ENCODE measurements at places on chromosomes 6 and 20.

- no peak for DNase-seq
Measured at GRCh38 chr20:44735816-44736169, 9.9 kb upstream of the KCNK15 start.

- no peak for DNase-seq
Measured at GRCh38 chr6:24875534-24875901, 60.2 kb downstream of the RIPOR2 start.

DNA sequence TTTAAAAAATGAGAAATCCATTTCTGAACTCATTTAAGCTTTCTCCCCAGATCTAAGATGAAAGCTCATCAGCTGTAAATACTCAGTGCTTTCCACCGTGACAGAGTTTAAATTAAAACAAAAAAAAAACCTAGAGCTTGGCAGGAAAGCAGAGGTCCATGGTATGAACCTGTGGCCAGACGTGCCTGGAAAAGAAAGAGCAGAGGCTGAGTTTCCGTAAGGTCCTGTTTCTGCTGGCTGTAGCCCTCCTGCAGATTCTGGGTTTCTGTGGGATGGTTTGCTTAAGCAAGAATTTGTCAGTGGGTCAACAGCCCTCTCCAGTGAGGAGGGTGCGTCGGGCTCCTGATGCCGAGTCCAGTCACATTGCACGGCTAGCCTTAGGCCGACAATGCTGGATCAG, 383.2 kb downstream of the SAMD5 start:
- no peak for DNase-seq

DNA sequence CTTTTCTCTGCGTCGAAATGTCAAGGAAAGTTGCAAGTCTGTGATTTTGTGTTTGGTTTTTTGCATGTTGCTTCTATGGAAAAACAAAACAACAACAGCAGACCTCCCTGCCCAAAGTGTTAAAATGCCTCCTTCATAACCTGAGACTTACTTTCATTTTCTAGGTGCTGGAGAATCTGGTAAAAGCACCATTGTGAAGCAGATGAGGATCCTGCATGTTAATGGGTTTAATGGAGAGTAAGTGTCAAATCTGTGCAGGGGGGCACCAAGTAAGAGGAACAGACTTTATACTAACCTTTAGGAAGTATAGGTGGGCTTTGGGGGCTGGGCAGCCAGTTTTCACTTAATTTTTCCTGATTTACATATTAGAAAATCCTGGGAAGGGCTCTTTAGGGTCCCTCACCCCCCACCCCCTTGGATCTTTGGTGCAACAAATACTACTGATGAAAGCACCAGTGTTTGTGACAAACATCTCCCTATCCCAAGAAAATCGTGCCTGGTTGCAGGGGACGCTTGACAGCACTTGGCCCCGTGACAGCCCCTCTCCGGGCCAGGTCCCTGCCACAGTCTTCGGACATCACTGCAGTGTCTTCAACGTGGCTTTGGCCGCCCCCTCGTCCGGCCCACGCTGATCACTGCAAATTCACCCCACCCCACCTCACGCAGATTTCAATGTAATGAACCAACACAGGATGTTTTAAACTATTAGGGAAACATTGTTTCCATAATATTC, 43.1 kb downstream of the GNAS start:
- DNase-seq = no peak

- DNase-seq = no peak
Measured at GRCh38 chr20:43563991-43564390, 5.2 kb downstream of the SGK2 start.

- no peak for DNase-seq
Measured at GRCh38 chr6:166389119-166389518, 6.4 kb upstream of the MPC1 start.

DNA sequence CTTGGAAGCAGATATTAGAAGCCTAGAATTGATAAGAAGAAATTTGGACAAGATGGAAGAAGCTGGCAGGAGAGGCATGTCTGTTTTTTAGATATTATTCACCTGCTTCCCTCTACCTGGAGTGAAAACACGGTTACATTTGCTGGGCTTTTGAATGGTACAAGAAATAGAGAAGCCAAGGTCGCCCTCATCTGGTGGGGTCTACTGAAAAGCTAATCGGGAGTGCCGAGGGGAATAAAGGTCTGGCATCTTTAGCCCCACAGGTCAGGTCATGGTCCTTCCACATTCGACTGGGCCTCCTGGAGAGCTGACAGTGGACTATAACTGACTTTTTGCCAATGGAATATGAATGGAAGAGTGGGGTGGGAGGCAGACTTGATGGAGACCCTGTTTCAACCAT, 4.6 kb upstream of the C2 start:
- no peak for DNase-seq

DNA sequence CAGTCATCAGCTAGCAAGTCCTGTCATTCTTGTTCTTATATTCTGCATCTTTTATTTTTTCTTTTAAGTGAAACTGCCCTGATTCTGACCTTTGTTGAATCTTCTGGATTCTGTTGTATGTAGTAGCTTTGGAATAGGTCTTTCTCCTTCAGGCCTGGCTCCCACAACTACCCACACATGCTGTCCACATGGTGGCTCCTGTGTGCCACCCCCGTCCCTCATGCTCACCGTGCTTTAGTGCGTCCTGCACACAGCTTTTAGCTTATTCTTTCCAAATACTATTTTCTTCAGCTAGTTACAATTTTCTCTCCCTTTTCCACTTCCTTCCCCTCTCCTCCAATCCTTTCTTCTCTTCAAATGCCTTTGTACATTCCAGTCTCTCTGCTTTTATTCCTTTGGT, 61.8 kb downstream of the CTNNBL1 start:
- DNase-seq = no peak

- no peak for DNase-seq
Measured at GRCh38 chr6:167275436-167275835, 15.7 kb upstream of the UNC93A start.

DNA sequence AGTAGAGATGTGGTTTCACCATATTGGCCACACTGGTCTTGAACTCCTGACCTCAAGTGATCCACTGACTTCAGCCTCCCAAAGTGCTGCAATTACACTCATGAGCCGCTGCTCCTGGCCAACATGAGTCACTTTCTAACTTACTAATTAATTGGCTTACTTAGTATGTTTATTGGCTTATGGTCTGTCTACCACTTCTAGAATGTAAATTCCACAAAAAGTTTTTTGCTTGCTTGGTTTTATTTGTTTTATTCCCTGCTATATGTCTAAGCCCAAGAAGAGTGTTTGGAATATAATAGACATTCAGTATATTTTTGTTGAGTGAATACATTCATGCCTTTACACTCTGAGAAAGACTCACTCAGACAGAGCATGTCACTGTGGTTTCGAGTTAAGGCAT, 86.0 kb downstream of the SAMD3 start:
- DNase-seq = no peak

GRCh38 chr6:2998998-2999617, 586 bp upstream of the NQO2 start:
- DNase-seq = no peak

GRCh38 chr6:36985417-36985807, 584 bp downstream of the MTCH1 start:
- DNase-seq = no peak

DNA sequence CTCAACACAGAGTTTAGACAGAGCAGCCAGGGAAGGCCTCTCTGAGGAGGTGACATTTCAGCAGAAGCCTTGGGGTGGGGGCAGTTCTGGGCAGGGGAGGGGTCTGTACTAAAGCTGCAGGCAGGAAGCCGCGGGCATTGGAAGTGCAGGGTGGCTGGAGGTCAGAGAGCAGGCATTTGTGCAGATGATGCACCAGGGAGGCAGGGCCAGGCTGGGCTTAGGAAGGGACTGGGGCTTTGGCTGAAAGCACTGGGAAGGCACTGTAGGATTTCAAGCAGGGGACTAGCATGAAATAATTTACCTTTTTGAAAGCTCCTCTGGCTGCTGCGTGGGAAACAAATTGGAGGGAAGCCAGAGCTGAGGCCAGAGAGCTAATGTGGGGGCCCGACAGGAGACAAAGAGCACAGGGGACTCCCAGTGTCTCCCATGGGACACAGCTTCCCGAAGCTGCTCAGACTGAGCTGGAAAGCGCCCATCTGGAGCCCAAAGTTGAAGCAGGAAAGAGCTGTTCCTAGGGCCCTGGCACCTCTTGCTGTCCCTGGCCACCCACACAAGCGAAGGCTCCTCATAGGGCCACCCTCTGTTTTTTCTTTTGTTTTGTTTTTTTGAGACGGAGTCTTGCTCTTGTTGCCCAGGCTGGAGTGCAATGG, 19.3 kb downstream of the ADA start:
- no peak for DNase-seq

DNA sequence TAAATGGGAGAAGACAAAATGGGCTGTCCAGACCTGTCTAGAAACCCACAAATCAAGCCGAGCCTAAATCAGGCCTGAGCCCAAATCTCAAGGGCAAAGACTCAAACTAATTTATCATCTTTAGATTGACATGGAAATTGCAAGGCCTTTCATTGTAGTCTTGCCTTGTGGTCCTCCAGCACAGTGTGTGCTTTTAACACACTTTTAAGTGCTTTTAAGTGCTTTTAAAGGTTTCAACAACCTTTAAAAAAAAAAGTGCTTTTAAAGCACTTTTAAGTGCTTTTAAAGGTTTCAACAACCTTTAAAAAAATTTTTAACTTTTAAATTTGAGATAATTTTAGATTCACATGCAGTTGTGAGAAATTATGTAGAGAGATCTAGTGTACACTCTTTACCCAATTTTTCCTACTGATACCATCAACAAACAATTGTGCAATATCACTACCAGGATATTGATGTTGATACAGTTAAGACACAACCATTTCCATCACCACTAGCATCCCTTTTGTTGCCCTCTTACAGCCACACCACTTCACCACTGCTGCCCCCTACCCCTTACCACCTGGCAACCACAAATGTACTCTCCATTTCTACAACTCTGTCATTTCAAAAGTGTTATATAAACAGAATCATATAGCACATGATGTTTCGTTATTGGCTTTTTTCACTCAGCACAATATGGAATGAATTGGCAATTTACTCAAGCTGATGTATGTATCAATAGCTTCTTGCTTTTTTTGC, 23.1 kb upstream of the DCBLD1 start:
- DNase-seq = no peak

DNA sequence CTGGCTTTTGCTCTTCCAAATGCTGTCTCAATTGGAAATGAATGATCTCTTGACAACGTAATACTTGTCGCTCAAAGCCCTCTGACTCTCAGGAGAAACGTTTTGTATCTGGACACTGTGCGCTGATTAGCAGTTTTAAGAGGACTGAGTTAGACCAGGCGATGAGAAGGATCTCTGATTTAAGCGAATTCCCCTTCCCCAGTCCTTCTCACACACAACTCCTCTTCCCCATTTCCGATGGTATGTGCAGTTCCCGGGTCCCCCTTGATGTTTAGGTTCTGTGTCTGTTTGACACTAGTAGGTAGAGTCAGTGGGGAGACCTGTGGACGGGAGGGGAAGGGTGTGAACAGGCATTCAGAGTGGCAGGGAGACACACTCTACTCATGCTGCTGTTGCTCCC, 2.5 kb downstream of the ZDHHC14 start:
- DNase-seq = no peak

Measured in AG04449 (cell line).